ENCODE measurements at places on chromosomes 2 and 18. TPM values are rescaled to one million over a fixed set of nuclear protein-coding genes. Genes with fewer than 3 reads are reported as not detected.

The ZSWIM2 gene
- total RNA-seq = not detected

The CHRNA1 gene
- not detected for total RNA-seq

The SGO2 gene
- 4.4 TPM for total RNA-seq

The MSTN gene
- total RNA-seq = not detected

GRCh38 chr2:16604236-16604635, 61.4 kb downstream of the CYRIA start:
- no peak for DNase-seq

DNA sequence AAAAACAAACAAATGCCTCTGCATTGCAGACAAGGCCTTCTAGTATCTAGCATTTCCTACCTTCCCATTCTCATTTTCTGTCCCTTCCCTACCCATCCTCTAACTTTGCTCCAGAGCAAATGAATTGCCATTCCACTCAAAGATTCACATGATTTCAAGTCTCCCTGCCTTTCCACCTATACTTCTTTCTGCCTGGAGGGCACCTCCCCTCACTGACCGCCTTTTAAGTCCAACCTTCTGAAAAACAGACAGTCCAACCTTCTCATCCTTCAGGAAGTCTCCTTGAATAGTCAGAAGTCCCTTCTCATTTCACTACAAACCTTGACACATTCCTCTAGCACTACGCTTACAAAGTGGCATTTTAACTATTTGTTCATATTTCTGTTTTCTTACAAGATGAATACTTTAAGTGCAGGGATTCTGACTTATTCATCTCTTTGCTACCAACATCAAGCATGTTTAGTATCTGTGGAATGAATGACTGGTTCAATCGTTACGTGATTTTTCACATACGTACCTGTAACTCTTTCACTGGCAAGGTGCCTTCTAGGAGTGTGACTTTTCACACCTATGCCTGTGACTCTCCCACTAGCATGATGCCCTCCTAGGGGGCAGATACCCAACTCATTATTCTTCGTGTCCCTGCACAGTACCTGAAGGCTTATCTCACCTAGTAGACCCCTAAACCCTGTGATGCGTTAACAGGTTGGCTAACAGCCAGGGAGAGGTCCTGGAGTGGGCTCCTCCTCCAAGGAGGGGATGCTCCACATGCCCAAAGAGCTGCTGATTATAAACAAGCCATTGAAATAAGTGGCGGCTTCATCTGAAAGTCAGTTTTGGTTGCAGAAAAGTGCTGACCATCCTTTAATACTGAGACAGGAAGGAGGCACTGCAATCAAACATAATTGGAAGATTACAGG, 356.2 kb downstream of the MYCN start:
- no peak for DNase-seq

DNA sequence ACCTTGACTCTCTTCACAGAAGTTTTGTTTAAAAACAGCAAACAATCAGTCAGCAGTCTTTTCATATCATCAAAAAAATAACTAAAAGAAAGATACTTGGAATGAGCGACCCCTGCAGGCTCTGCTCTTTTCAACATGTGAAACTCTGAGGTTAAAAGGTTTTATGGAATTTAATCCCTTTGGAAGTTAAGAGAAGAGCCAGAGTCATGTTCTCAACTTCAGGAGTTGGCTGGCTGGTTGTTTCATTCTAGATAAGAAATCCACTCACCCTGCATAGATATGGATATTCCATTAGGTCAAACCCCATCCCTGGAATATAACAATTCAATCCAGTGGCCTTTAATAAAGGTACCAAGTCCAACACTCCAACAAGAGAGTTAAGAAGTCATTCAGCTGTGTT, 115.6 kb upstream of the RMDN2 start:
- DNase-seq = peak; percentile 12

DNA sequence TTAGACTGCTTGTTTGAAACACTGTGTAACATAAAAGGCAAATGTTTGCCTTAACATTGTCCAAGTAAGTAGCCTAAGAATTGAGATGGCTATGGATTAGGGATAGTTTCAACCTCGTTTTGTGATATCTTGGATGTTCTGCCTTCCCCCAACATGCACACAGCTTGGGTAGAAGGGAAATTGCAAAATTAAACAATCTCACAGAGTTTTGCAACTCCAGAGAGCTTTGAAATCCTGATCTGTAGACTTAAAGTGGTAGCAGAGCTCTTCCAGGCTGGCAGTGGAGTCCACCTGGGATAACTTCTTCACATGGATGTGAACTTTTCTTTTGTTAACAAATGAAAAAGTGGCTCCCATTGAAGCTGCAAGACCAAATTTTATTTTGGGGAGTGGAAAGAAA, 59.6 kb downstream of the CHRNA1 start:
- no peak for DNase-seq

GRCh38 chr2:111066062-111066593, 54.6 kb upstream of the BCL2L11 start:
- no peak for DNase-seq

DNA sequence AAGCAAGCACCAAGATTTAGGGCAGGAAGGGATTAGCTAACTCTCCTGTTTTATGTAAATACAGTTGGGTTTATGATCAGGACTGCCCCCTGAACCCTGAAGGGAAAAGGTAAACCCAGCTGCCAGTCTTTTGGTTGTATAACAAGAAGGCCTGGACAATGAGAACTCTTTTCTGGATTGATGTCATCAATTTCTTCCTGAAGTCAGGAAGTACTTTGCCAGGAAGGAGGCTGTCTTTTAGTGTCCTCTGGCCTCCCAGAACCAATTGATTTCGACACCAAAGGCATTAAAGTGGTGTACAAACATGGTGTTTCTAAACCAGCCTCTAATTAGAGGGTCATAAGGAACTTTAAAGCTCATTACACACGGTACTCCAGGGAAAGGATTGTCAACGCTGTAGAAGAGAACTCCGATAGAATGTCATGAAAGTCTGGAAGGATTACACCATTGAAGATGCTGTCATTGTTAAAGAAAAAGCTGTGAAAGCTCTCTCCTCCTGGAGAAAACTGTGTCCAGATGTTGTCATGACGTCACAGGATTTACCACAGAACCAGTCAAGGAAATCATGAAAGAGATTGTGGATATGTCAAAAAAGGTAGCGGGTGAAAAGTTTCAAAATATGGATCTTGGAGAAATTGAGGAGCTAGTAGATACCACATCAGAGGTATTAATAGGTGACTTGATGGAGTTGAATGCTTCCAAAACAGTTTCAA, 78.8 kb downstream of the ANKRD12 start:
- no peak for DNase-seq

DNA sequence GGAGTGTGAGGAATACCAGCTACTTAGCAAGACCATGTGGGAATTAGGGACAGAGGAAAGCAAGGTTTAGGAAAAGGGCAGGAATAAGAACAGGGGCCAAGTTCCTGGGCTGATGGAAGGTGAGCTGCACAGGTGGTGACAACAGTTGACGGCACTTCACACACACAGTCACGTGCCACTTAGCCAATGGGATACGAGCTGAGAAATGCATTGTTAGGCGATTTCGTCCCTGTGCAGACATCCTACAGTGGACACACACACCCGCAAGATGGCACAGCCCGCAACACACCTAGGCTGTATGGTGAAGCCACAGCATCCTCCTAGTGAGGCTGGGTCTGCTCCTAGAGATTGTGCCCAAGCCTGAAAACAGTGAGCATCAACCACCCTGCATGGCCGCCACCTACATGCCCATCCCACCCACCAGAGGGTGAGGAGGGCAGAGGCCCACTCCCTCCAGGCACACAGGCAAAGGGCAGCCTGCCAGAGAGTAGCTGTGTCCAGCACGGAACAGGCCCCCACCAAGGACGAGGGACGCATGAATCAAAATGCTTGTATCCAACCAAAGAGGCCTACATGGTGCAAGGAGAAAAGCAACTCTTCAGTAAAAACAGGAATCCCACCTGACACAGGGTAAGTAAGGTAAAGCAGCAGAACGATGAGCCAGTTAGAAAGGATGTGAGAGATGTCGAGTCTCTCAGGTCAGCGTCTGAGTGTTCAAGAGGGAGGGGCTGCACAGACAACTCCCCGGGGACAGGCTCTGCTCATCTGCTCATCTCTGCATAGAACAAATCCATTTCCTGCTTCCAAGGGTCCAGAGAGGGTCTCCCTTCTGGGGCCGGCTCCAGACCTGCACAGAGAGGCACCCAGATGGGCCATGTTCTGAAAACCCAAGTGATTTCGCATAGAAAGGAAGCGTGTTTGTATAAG, 51.3 kb downstream of the ZNF516 start:
- DNase-seq = no peak

DNA sequence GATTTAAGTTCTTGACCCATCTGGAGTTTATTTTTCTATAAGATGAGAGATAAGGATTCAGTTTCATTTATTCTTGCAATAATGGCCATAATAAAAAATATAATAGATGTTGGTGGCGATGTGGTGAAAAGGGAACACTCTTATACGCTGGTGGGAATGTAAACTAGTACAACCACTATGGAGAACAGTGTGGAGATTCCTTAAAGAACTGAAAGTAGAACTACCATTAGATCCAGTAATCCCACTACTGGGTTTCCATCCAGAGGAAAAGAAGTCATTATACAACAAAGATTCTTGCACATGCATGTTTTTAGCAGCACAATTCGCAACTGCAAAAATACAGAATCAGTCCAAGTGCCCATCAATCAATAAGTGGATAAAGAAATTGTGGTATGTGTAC, 1040.5 kb upstream of the GYPC start:
- no peak for DNase-seq

DNA sequence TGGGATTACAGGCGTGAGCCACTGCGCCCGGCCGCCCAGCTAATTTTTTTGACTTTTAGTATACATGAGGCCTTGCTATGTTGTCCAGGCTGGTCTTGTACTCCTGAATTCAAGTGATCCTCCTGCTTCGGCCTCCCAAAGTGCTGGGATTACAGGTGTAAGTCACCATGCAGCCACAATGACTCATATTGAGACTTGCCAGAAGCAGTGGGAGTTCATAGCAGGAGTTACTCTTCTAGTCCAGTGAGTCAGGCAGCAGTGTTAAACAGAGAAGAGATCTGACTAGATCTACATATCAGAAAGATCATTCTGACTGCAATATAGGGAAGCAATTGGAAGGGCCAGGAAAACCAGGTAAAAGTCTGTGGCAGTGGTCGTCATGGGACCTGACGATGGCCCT, 1.5 kb upstream of the FLACC1 start:
- DNase-seq = no peak

DNA sequence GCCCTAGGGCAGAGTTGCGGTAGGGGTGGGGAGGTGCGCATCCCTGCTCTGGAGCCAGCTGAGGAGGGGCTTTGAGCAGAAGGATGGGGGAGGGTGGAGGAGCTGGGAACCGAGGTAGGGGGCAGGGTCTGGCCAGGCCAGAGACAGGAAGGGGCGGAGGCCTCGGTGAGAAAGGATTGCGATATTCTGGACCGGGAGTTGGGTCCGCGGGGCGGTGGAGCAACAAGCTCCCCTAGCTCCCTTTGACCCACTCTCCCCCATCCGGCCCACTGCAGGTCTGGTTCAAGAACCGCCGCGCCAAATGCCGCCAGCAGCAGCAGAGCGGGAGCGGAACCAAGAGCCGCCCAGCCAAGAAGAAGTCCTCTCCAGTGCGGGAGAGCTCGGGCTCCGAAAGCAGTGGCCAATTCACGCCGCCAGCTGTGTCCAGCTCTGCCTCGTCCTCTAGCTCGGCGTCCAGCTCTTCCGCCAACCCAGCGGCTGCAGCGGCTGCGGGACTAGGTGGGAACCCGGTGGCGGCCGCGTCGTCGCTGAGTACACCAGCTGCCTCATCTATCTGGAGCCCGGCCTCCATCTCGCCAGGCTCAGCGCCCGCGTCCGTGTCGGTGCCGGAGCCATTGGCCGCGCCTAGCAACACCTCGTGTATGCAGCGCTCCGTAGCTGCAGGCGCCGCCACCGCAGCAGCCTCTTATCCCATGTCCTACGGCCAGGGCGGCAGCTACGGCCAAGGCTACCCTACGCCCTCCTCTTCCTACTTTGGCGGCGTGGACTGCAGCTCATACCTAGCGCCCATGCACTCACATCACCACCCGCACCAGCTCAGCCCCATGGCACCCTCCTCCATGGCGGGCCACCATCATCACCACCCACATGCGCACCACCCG, 4.8 kb downstream of the OTX1 start:
- no peak for DNase-seq

DNA sequence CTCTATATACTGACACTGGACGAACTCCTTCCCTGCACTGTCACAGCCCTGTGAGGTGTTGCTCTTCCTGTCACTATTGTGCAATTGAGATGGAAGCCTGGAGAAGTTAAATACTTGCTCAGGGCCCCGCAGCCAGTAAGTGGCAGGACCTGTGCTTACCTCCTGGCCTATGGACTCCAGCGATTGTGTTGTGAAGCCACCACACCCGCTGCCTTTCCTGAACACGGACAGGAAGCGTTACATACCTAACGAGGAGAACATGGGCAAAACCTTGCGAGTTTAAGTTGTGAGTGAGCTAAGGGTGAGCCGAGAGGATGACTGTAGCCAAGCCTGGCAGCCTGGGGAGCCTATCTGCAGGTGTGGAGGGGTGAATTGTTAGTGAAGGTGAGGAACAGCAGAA, 26.1 kb downstream of the RAB31 start:
- DNase-seq = no peak

DNA sequence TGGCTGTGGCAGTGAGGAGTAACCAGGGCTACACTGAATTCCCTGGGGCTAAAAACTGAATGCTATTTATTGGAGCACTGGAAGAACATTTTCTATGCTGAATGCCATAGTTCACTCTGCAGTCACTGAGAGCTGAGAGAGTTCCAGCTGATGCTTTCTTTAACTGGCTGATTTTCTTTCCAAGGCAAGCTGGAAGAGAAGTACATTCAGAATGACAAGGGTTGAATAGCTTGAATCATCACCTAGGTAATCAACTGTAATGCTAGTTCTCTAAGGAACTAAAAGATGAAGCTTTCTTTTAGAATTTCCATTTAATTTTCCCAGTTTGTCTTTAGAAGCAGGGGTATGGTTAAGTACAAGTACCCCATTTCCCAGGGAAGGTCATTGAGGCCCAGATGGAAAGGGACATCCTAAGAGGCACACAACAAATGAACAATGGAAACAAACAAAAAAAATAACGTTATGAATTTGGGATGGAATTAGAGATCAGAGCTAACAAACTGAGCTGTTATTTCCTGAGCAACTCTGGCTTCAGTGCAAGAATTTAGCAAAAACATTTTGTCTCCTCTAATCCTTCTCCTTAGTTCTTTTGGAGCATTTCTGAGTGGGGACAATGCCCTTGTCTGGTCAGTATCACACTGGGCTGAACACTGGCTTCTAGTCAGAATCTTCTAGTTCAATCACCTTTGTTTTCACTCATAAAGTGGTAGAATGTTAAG, 132.8 kb upstream of the REG3A start:
- no peak for DNase-seq

- DNase-seq = no peak
Measured at GRCh38 chr18:45231617-45232016, 383.7 kb upstream of the SLC14A2 start.

DNA sequence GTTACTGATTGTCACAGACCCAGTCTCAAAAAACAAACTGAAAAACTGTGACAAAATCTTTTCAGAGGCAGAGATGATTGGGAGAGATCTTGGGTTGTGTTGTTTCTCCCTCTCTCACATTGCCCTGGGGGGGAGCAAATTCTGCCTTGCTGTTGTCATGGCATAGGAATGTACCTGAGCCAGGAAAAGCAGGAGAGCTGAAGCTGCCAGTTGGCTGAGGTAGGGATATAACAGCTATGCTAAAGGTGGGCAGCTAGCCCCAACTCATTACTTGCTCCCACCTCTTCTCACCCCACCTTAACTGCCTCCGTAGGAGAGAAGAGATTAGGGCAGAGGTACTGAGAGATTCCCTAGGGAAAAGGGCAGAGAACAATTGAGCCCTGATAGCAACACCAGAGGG, 299.3 kb downstream of the OSR1 start:
- DNase-seq = no peak

- no peak for DNase-seq
Measured at GRCh38 chr2:8216397-8216796, 465.5 kb upstream of the ID2 start.

- no peak for DNase-seq
Measured at GRCh38 chr2:189096769-189097447, 82.7 kb downstream of the COL5A2 start.

All from CD4-positive, alpha-beta memory T cell (primary cell).